ENCODE measurements at places on chromosomes 3 and 15.

DNA sequence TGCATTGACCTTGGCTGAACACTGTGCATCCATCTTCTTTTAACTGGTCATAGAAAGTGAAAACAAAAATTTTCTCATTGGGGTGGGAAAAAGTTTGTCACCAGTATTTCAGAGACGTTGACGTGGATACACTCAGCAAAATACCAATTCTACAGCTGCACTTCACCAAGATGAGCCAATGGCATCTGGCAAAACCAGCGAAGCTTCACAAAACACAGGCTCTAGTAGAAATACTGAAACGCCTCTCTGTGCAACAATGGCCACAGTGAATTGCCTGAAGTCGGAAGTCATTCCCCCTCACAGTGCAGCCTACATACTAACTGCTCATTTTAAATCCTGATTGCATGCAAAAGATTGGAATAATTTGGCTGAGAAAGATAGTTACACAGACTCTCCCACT lies 17.0 kb downstream of the PCYT1A start:
- DNase-seq = peak; percentile 3

- DNase-seq = no peak
Measured at GRCh38 chr15:30954674-30955073, 36.8 kb downstream of the MTMR10 start.

- DNase-seq = no peak
Measured at GRCh38 chr3:125641891-125642290, 46.6 kb upstream of the OSBPL11 start.

GRCh38 chr15:65790694-65791334 lies 1.3 kb downstream of the DENND4A start:
- no peak for DNase-seq

- DNase-seq = no peak
Measured at GRCh38 chr3:39273119-39273518, 6.7 kb downstream of the CX3CR1 start.

- peak; percentile 71 for DNase-seq
Measured at GRCh38 chr3:184777566-184778356, 34.2 kb upstream of the VPS8 start.

DNA sequence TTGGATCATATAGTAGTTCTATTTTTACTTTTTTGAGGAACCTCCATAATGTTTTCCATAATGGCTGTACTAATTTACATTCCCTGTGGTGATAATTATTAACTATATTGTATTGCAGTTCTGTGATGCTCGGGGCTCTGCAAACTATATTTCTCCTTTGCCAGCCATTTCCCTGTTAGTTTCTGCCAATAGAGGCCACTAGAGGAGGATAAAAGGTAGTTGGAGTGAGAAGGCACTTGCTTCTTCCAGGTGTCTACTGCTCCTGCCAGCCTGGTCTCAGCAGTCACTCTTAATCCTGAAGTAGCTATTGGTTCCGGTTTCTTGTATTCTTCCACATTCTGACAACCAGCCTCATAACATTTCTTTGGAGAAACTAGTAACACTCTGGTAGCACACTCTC lies 233.9 kb upstream of the GBE1 start:
- DNase-seq = no peak

DNA sequence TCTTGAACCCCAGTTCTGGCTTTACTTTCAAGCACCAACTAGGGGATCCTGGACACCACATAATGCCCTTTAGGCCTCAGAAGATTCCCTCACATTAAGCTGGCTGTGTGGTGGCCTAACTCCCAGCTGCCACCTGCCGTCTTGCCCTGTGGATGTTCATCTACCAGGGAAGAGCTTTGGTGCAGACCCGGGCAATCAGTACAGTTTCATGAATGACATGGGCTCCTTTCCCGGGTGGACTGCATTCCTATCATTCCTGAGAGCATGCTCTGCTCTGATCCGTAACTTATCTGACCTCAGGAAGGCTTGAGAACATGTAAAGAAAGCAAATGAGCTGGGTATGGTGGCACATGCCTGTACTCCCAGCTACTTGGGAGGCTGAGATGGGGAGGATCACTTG lies 50.0 kb upstream of the GSK3B start:
- DNase-seq = no peak

GRCh38 chr3:24709956-24710355 lies 215.3 kb upstream of the THRB start:
- DNase-seq = no peak

- DNase-seq = no peak
Measured at GRCh38 chr3:61226166-61226686, 25.0 kb downstream of the FHIT start.

- peak; percentile 40 for DNase-seq
Measured at GRCh38 chr3:2098398-2099027, at the start of gene CNTN4. Gene CNTN4 (plus strand): TSS chr3:2098866.

GRCh38 chr15:99976000-99976399 lies 242.8 kb upstream of the LYSMD4 start:
- no peak for DNase-seq

- no peak for DNase-seq
Measured at GRCh38 chr15:42108806-42109205, 14.4 kb upstream of the PLA2G4D start.

GRCh38 chr15:71313806-71314205 lies 198.5 kb downstream of the THSD4 start:
- no peak for DNase-seq

DNA sequence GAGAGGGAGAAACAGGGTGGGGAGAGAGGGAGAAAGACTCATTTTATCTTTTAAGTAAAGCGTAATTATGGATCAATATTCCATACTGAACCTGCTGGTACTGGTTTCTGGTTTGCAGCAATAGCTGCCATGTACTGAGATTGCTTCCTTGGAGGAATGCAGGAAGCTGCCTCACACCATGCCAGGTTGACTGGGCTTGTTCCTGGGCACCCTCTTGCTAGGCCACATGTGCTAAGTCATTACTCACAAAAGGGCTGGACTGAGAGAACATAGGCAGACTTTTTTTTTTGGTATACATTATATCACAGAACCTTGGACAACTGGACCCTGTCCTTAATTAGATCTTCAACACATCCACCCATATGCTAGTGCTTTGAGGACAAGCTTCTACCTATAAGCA lies 193.4 kb downstream of the ZNF621 start:
- DNase-seq = no peak

GRCh38 chr3:31530960-31531335 lies 1.8 kb upstream of the STT3B start:
- DNase-seq = no peak

DNA sequence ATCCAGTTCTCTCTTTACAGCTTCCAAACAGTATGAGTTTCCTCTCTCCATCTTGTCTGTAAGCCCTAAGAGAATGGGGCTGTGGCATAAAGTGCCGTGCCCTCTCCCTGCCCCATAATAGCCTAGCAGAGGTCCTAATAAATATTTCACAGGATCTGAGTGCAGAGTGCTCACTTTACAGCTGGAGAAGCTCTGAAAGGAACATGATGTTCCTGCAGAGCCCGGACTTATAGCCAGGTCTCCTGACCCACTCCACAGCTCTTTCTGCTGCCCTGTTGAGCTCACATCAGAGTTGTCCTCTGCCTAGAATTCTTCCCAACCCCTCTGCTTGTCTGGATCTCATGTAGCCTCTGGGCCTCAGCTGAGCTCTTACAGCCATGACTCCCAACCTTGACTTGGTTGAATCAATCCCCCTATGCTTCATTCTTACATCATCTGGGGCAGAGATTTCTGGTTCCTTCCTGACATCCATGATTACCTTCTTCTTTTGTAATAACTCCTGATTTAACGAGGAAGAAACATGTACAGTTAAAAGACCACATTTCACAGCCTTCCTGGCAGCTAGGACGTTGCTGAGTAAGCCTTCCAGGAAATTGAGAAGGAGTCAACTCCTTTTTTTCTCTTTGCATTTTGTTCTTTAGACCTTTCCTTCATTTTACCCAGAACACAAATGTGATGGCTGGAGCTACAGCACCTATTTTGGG lies 135.3 kb downstream of the RPLP1 start:
- no peak for DNase-seq

DNA sequence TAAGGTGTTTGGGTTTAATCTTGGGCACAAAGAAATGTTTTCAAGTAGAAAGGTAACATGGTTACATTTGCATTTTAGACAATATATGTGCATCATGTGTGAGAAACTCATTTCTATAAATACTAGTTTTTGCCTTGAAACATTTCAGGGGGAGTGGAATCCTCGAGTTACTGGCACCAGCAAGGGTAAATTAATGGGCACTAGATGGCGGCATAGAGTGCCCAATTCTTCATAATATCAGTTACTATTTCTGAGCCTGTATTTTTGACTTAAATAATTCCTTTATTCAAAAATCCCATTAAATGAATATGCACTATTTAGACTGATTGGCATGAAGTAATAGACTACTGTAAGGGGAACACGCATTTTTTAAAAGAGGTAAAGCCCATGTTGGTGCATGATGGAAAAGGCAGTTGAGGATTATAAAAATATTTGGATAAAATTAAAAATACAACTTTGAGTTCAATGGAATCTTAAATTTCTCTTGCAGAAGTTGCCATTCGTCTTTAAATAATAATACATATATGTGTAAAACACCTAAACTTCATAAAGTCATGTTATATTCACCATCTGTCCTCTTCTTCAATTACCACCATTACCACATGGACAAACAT lies 106.3 kb downstream of the ZBTB20 start:
- DNase-seq = peak; percentile 20

DNA sequence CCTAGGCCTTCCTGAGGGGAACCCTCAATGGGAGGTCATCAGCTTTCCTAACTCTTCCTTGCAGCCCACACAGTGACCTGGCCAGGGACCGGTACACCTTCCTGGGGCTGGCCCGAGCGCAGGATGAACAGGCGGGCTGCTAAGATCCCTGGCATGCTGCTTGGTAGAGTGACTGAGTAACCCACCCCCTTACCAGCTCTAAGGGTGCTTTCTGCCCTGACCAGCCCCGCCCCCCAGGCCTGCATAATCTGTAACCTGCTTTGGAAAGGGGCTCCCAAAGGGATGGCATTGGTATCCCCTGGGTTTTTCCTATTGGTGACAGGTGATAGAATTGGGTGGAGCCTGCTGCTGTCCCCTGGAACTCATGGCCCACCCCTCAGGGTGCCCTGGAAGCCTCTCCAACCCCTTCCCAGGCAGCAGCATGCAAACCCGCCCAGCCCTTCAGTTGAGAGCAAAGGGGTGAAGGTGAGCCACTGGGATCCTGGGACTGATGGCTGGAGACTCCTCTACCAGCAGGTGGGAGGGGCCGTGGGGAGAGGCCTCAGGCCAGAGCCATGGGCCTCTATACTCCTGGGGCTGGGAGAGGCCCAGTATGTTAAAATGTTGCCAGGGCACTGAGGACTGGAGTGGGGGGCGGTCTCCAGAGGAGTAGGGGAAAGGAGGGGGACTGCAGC lies 11.1 kb upstream of the KIF7 start:
- no peak for DNase-seq

- no peak for DNase-seq
Measured at GRCh38 chr15:69606921-69607500, 154.4 kb downstream of the RPLP1 start.

DNA sequence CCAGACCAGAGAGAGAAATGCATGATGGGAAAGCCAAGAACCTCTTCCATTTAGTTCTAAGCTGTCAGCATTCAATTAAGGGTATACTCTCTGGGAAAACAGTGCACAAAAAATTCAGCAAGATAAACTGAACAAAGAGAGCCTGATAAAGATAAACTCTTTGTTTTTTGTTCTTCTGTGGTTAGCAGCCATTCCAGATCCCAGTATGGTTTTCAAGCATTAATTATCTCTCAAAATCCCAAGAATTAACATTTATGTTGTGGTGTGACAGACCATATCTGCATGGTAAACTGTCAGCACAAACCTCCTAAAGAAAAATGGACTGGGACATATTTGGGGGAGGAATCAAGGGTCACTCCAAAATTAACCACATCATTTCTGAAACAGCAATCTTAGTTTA lies 124.0 kb upstream of the LRRN1 start:
- DNase-seq = no peak

DNA sequence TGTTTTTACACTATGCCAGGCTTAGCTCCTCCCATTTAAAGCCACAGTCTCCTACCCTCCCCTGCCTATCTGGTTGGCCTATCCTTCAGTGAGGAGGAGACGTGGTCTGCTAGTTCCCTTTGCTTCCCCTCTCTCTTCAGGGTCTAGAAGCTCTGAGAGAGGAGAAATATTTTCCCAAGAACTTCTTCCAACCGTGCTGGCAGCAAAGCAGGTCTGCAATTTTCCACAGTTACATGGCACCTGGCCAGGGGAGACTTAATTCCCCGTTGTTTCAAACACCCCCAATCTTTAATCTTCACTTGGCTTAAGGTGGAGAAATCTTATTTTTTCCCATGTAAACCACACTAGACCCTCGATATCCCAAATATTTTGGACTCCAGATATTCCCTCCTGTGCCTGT lies 149.5 kb upstream of the MCTP2 start:
- DNase-seq = no peak

DNA sequence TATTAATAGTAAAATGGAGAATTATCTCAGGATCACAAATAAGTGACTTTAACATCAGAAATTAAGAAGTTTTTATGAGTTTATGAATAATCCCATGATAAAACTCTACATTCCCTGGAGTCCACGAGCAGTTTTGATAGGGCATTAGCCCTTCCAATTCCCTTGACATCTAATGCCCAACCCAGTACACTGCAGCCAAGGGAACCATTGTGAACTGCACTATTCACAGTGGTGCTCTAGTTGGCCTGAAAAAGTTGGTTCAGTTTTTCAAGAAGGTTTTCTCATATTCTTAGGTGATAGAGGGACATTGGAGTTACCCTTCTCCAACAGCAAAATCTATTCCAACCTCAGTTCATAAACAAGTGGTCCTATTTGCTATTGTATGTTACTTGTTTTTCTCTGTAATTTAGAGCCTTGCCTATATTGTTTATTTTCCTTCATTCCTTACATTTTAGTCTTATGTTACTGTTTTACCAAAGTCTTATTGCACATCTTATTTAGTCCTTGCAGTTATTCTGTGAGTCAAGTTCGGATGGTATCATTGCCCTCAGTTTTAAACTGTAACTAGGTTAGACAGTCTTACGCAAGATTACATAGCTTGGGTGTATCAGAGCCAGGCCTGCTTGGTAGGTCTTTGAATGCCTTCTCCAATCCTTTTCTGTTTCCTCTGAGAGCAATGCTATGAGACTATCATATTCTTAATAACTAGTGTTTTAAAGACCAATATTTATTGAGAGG lies 57.9 kb upstream of the SAMMSON start:
- no peak for DNase-seq

DNA sequence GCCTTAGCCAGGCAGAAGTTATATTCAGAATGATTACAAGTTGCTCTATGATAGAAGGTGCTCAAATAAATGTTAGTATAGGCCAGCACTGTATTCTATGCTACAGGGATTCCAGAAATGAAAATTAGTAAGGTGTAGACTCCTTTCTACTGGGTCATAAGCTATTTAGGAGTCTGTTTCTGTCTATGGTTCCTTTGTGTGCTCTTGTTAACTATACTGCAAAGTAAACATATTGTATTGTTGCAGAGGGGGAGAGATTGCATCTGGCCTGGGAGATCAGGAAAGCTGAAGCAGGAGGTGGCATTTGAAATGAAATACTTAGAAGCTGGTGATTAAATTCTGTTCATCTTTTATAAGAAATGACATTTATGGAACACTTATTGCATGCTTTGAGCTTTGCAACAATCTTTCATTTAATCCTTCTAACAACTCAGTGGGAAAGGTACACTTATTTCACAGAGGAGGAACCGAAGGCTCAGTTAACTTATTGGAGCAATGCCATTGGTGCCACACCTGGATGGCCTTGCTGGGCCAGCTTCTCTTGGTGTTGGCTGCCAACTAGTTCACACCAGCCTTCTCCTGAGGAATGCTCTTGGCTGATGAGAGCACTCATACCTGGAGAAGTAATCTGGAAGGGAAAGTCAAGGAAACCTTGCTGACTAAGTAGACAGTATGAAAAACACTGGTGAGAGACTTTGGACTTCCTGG lies 39.1 kb downstream of the ABHD5 start:
- DNase-seq = no peak

GRCh38 chr3:99971761-99972160 lies 142.5 kb downstream of the FILIP1L start:
- DNase-seq = no peak

All from activated naive CD8-positive, alpha-beta T cell treated with anti-CD3 and anti-CD28 coated beads for 36 hours (primary cell).